Stimulated activated CD4-positive, alpha-beta T cell treated with anti-CD3 and anti-CD28 coated beads, Interleukin-4, amount 100 ng/mL, for 4 hours (primary cell): ENCODE measurements at places on chromosomes 7 and 10.

DNA sequence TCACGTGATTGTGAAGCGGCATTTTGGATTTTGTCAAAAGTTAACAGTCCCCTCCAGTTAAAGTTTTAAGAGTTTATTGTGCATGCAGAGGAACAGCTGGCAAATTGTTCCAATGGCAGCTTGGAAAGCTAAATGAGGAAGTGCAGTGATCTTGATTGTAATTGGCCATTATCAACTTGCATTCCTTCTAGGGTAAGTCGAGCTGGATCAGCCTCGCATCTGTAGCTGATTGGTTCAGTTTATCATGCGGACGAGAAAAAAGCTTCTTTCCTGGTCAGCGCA is 566 bp downstream of the ZNF789 start:
- no peak for DNase-seq

DNA sequence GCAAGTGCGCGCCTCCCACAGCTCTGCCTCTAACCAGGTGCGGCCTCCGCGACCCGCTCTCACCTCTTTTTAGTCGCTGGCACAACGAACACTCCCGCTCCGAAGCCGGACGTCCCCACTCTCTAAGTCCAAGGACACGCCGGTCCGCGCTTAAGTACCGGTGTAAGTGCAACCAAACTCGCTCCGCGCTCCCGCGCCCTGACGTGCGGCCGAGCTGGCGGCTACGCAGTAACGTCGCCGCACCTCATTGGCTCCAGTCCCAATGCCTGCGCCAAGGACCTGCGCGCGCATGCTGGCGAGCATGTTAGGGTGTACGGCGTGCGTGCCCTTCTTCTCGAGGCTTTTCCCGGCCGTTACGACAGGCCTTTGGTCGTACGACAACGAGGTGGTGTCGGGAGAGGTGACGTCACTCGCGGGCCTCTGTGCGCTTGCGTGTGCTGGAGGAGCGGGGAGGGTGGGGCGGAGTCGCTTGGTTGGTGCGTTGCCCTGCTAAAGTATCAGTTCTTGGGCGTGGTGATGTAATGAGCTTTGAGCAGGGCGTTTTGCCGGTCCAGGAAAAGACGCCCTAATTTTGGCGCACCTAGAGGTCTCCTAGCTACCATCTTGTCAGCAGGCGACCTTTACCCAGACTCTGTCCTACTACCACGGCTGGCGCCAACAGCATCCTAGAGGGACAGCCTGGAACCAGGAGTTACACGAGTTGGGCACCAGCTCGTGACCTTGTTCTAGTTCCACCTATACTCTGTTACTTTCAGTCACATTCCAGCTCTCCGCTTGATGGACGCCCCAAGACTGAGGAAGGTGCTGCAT is at the start of gene CYCS:
Gene CYCS, minus strand, starts transcription at position 124 of the 810 bp plus-strand sequence. CDS start 1,141 bp downstream, outside the sequence.
- peak; percentile 99 for DNase-seq

GRCh38 chr7:155299535-155300202 is 2.0 kb downstream of the INSIG1 start:
- peak; percentile 29 for DNase-seq

DNA sequence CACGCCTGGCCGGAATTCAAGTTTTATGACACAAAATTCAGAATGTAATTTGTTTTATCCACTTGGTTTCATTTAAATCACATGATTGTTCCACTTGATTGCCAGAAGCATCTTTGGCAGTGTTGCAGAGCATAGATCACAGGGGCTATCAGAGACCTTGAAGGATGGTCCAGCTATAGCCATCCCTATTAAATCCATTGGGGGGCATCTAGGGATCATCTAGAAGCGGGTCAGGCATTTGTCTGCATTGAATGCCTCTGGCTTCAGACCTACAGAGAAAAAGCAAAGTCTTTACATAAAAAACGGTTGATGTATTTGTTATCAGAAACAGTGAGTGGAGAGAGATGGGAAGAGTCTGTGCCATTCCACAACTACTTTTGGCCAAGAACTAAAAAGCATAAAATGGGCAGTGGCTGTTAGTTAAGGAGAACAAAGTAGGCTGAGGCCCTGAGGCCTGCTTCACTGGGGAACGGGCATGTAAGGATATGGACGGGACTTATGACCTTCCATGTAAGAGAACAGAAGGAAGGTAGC is 146.3 kb downstream of the NXPH1 start:
- no peak for DNase-seq

DNA sequence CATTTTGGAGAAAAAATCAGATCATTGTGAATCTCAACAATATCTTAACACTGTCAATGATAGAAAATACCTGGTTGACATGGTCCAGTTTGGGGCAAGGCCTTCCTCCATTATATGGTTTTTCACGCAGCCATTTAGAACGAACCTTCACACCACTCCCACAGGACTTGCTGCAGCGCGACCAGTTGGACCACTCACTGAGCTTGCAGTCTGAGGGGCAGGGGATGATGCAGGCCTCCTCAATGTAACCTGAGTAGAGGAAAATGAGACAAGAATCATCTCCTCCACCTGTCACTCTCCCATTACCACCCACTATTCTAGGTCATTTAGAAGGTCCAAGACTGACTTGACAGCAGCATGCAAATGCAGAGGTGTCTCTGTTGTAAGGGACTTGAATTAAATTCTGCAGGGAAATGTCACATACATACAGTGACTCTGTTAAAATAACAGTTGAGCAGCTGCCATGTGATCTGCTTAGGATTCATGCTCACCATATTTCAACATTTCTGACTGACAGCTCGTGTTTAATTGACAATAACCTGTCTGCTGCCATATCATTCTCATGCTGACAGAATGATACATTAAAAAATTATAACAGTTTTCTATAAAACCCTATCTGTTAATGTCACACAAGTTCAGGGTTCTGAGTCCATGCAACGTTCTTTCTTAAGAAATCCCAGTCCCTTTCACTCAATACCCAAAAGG is 403.0 kb downstream of the THSD7A start:
- DNase-seq, result no peak

GRCh38 chr10:97349752-97350513 is 15.4 kb upstream of the FRAT2 start:
- no peak for DNase-seq

GRCh38 chr7:153475239-153475638 is 577.0 kb upstream of the DPP6 start:
- no peak for DNase-seq

DNA sequence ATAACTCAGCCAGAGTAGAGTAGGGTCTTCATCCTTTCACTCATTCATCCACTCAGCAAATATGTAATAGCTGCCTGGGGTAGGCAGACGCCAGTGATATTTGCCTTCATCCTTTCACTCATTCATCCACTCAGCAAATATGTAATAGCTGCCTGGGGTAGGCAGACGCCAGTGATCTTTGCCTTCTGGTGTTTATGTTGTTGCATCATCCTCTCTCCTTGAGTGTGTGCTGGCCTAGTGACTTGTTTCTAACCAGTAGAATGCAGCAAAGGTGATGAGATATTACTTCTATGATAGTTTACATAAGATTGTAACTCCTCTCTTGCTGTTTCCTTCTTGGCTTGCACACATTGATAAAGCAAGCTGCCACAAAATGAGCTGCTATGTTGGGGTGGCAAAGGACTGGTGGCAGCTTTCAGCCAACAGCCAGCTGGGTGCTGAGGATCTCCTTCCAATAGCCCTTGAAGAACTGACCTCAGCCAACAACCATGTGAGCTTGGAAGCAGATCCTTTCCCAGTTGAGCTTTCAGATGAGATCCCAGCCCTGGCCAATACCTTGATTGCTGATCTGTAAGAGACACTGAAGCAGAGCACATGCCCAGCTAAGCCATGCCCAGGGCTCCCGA is 23.2 kb upstream of the MTPN start:
- DNase-seq, result no peak

GRCh38 chr7:109735881-109736280 is 1166.2 kb downstream of the DNAJB9 start:
- no peak for DNase-seq

GRCh38 chr7:37028909-37029440 is 304.7 kb upstream of the AOAH start:
- DNase-seq, result peak; percentile 9

DNA sequence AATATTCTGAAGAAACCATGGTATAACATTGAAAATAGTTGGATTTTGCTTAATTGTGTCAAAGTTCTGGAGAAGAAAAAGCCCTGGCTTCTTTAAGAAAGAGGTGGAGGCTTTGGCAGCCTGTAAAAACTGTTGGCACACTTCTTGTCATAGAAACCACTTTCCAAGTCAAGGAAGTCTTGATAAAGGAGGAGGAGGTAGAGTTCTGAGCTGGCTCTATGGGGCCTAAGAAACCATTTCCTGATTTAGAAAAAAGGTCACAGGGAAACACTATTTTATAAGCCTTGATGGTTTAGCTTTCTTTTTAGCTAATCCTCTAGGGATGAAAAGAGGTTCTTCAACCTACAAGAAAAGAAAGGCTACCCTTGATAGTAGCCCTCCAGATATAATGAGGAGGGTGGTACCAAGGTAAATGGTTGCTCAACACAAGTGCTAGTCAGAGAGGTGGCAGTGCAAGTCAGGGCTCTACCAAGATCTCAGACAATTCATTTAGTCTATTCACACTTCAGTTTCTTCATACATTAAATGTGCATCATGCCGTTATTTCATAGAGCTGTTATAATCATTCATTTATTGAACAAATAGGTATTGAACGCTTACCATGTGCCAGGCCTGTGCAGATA is 346.9 kb downstream of the RNLS start:
- no peak for DNase-seq

DNA sequence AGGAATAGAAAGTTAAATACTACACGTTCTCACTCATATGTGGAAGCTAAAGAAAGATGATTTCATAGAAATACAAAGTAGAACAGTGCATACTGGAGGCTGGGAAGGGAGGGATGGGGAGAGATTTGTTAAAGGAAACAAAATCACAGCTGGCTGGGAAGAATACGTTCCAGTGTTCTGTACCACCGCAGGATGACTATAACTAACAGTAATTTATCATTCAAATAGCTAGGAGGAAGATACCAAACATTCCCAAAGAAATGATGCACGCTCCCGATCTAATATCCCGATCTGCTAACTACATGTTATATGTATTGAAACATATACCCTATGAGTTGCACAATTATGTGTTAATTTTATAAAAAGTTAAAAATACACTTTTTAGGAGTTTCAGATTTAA is 162.3 kb downstream of the ZMYND11 start:
- no peak for DNase-seq

DNA sequence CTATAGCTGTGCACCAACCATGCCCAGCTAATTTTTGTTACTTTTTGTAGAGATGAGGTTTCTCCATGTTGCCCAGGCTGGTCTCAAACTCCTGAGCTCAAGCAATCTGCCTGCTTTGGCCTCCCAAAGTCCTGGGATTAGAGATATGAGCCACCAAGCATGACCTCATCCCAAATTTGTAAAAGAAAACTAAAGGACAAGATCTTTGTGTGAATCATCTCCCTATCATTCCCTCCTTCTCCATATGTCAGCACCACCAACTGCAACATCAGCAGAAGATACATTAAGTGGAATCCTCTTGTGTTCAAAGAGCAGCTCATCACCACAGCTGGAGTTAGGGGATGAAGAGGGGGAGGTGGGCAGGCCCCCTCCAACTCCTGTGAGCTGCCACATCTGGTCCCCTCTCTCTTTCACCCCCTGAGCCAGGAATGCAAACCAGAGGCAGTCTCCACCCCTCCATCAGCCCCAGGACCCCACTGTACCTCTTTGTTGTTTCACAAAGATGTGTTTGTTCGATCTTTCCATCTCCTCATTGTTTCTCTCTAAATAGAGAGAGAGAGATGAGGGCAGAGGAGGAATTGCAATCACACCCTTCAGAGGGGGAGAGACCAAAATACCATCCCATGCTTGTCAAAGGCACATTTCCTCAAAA is 47.3 kb upstream of the PIP4K2A start:
- DNase-seq, result no peak

DNA sequence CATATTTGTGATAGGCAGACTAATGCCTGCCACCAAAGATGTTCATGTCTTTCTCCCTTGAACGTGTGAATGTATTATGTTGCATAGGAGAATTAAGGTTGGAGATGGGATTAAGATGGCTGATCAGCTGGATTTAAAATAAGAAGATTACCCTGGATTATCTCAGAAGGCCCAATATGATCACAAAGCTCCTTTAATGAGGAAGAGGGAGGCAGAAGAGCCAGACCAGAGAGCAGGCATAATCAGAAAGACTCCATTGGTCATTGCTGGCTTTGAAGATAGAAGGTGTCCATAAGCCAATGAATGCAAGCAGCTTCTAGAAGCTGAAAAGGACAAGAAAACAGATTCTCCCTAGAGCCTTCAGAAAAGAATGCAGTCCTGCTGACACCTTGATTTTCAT is 410.3 kb downstream of the GRM8 start:
- DNase-seq, result no peak

- DNase-seq, result no peak
Measured at GRCh38 chr10:43115881-43116595, 22.2 kb upstream of the CSGALNACT2 start.

GRCh38 chr10:11275651-11276050 is 258.0 kb downstream of the CELF2 start:
- no peak for DNase-seq

GRCh38 chr7:10266976-10267375 is 706.7 kb upstream of the PHF14 start:
- DNase-seq, result no peak

DNA sequence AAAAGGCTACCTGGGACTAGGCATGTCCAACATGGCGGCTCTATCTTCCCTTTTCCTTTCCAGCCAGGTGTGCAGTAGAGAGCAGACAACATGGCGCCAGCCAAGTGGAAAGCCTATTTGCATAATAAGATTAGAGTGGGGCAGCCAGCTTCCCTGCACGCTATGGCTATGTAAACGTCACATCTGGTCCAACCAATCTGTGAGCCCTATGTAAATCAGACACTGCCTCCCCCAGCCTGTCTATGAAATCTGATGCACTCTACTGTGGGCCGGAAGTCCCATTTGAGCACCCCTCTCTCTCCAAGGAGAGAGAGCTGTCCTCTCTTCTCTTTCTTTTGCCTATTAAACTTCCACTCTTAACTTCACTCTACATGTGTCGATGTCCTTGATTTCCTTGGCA is 984.9 kb upstream of the AUTS2 start:
- no peak for DNase-seq

DNA sequence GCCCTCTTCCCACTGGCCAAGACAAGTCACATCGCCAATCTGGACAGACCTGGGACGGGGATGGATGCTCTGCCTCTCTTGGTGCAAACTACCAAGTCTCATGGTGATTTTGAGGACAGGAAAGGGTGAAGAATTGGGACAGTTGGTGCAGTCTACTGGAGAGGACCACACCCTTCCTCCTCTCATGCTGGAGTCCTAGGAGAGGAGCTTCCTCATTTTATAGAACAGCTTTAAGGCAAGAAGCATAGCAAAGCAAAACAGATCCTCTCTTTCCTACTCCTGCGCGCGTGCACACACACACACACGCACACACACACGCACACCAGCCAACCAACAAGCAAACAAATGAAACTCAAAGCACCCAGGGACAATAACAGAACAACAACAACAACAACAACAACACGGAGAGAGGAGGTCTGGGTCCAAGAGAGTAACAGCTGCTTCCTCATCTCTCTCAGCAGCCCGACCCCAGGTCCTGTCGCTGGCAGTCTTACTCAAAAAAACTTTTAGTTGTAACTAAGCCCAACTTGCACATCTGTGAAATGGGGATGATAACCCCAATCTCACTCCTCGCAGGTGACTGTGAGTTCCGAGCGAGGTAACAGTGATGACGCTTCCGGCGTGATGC is 83.4 kb downstream of the TMEM178B start:
- no peak for DNase-seq
